NCI-H526 treated with DMSO at 0.1 percent for 48 hours (cell line): ENCODE measurements at places on chromosomes 1 and 21.
A peak's percentile ranks its signal among the peaks of the same experiment; 100 is the strongest.

GRCh38 chr1:165403835-165404482, 41.0 kb downstream of the RXRG start:
- DNase-seq, result peak; percentile 31

GRCh38 chr1:92230736-92231135, 13.0 kb downstream of the C1orf146 start:
- no peak for DNase-seq

DNA sequence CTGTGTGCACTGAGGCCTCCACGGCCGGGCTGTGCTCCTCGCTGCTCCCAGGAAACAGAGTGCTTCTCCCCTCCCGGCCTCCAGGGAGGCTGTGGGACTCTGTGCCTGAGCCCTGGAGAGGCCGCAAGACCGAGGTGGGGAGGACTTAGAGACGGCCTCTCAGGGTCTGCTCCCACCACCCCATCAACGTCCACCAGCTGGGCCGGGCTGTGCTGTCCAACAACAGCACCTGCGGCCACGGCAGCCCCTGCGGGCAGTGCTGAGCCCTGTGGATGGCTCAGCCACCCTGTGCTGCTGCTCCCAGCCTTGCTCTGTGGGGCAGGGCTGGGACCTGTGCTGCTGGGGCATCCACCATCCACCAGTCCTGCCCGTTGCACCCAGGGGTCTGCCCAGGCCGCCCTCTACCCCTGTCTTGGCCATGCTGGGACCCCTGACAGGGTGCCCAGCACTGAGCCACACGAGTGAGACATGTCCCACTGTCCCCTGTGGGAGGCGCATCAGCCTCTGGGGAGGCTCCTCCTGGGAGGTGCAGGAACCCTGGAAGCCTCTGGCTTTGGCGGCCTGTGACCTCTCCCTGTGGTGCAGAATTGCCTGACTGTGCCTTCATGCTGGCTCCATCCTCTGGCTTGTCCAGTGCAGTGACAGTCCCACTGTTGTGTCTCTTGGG, 31.2 kb upstream of the LRRC3 start:
- DNase-seq, result no peak

DNA sequence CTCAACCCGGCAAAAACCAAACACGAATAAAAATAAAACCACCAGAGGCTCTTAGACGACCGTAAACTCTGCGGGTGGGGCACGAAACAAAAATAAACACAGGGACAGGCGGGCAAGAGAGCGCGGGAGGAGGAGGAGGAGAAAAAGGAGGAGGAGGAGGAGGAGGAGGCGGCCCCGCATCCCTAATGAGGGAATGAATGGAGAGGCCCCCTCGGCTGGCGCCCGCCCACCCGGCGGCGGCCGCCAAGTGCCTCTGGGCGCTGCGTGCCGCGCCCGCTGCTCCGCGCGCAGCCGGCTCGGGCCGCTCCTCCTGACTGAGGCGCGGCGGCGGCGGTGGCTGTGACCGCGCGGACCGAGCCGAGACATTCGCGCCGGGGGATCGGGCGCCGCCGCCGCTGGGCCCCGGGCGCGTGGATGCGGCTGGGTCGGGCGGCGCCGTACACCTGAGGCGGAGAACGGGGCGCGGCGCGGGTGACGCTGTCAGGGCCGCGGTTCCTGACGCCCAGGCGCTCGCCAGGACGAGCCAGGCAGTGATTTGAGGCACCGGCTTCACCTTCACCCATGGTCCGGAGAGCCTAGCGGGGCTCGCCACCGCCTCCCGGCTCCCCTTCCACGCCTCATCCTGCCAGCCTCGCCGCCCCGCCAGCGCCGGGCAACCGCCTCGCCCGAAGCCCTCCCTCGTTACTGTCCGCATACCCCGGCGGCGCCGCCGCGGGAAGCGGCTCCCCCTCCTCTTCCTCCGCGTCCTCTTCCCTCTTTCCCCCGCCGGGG, at the start of gene MARK1:
Gene MARK1, plus strand, starts transcription at position 229 of the 771 bp plus-strand sequence. CDS start 687 bp downstream, outside the sequence.
- no peak for DNase-seq

GRCh38 chr1:185837711-185838110, 103.5 kb downstream of the HMCN1 start:
- peak; percentile 100 for DNase-seq

- no peak for DNase-seq
Measured at GRCh38 chr1:209364716-209365115, 218.8 kb upstream of the CAMK1G start.

DNA sequence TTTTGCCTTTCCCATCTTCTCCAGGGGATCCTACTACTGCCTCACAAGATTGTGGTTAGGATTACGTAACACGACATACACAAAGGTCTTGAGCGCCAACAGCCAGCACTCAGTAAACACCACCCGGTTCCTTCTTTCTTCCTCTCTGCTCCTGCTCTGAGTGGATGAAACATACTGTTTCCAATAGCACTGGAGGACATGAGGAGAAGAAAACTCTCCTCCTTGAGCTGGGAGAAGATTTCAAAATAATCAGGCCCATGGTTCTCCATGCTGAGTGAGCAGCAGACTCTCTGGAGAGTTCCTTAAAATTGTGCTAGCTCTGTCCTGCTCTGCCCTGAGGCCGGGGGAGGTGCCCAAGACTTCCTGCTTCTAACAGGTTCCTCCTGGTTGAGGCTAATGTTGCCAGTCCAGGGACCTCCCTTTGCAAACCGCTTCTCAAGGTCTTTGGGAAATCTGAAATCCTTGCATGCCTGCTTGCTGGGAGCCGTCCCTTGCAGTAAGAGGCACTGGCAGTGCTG, 29.4 kb upstream of the MX1 start:
- DNase-seq, result no peak

- DNase-seq, result no peak
Measured at GRCh38 chr1:164443836-164444235, 115.1 kb upstream of the PBX1 start.

DNA sequence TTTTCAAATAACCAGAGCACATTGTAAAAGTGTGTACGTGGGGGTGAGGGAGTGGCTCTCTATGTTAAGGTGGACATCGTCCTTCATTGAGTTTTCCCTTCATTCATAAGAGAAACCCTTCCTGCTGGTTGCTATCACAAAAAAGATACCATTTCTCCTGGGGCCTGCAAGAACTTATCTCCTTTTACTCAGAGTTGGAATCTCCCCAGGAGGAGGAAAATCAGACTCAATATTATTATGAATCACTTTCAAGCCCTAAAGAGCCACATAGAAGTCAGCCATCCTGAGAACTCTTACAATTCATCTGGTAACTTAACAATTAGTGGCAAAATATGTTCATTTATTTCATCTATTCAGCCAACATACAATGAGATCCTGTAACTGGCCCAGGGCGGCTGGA, 27.1 kb upstream of the TGFBR3 start:
- DNase-seq, result no peak

GRCh38 chr1:9250411-9251381, 16.1 kb downstream of the H6PD start:
- DNase-seq, result no peak

GRCh38 chr1:84361796-84362195, 36.5 kb upstream of the DNASE2B start:
- DNase-seq, result no peak

GRCh38 chr1:42983253-42983652, 24.6 kb upstream of the SLC2A1 start:
- DNase-seq, result no peak

DNA sequence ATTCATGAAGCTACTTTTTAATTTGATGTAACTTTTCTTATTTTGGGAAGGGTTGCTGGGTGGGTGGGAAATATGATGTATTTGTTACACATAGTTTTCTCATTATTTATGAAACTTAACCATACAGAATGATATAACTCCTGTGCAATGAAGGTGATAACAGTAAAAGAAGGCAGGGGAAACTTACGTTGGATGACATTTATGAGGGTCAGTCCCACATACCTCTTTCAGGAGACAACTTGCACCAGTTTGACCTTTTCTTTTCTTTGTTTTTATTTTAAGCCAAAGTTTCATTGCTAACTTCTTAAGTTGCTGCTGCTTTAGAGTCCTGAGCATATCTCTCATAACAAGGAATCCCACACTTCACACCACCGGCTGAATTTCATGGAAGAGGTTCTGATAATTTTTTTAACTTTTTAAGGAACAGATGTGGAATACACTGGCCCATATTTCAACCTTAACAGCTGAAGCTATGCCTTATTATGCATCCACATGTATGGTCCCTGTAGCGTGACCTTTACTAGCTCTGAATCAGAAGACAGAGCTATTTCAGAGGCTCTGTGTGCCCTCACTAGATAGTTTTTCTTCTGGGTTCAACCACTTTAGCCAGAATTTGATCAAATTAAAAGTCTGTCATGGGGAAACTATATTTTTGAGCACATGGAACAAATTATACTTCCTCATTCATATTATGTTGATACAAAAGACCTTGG, 28.0 kb upstream of the KIAA1614 start:
- no peak for DNase-seq
